Stimulated activated memory B cell treated with anti-CD40 and anti-IgM and Interleukin-4, amounts not matched to agents 10 μg/mL and 1 μg/mL and 100 μg/mL, for 72 hours (primary cell): ENCODE measurements at places on chromosomes 16 and 17.

DNA sequence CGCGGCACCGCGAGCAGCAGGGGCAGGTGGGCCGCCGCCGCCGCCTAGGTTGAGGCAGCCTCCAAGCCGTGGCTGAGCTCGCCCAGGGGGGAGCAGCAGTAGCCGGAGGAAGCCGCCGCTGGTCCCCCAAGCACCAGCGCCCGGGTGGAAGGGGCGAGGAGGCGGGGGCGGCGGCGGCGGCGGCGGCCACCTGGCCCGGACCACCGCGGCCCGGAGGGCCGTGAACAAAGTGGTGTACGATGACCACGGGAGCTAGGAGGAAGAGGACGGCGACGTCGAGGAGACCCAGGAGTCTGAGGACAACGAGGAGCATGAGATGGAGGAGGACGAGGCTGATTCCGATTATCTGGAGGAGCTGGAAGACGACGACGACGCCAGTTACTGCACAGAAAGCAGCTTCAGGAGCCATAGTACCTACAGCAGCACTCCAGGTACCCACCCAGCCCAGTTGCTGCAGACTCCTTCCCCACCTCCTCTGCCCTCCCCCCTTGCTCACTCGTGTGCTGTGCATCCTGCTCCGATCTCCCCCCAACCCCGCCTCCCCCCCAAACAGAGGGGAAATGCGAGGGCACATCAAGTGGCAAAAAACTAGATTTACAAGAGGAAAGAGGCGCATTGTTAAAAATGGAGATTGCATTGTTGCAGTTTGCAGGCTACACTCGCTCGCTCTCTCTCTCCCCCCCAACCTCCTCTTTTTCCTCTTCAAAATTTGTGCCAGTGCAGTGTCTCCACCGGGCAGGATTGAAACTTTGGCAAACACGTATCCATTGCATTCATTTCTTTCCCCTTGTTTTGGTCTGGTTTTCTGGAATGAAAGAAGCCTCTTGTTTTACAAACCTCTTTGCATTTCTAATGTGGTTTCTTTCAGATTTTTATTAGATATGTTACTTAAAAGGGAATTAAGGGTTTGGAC, 41.8 kb upstream of the AMZ2 start:
- ATAC-seq = peak; percentile 69

- no peak for ATAC-seq
Observed at GRCh38 chr16:5557966-5558365, 460.4 kb upstream of the EEF2KMT start.

- ATAC-seq = no peak
Observed at GRCh38 chr17:60300011-60300410, 91.9 kb downstream of the USP32 start.

- ATAC-seq = no peak
Observed at GRCh38 chr16:27918755-27919154, 144.8 kb downstream of the GSG1L start.

DNA sequence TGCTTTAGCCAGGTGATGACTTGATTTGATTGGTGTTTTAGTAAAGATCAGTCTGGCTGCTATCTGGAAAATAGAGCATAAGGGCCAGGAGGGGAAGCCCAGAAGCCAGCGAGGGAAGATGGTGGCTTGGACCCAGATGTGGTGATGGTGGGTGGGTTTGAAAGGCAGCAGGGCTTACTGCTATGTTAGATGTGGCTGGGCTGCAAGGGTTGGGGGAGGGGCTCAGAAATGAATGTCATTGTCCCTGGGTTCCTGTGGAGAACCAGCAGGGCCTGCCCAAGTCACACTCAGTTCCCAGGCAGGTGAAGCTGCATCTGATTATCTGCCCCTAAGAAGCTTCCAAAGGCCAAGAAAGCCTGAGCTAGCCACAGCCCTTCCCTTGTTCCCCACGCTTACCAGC, 71.7 kb upstream of the BRD7 start:
- ATAC-seq = no peak

- no peak for ATAC-seq
Observed at GRCh38 chr17:45035848-45036247, 15.6 kb downstream of the DCAKD start.

DNA sequence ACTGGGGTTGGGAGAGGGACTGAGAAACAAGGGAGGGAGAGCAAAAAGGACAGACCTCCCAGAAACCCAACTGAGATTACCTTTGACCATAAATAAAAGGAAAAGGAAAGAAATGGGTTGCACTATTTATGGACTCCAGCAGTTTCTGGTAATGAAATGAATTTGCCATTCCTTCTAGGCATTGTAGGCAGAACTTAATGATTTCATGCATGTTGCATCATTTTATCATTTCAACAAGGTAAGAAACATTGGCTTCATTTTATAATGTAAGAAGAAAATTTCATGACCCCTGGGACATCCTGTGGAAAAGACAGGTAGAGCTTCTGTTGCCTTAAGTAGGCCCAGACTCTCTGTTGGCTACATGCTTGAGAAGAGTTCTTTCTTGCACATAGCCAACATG, 8.2 kb upstream of the CDYL2 start:
- no peak for ATAC-seq
